ENCODE measurements at places on chromosomes 5 and 9. TPM values are rescaled to one million over a fixed set of nuclear protein-coding genes. Genes with fewer than 3 reads are reported as not detected.

Gene C5orf63
- polyA plus RNA-seq = 19.6 TPM

Gene ADCY2
- polyA plus RNA-seq = 5.2 TPM

Gene CEP120
- 24.9 TPM for polyA plus RNA-seq

Gene OR2S2
- polyA plus RNA-seq = not detected

DNA sequence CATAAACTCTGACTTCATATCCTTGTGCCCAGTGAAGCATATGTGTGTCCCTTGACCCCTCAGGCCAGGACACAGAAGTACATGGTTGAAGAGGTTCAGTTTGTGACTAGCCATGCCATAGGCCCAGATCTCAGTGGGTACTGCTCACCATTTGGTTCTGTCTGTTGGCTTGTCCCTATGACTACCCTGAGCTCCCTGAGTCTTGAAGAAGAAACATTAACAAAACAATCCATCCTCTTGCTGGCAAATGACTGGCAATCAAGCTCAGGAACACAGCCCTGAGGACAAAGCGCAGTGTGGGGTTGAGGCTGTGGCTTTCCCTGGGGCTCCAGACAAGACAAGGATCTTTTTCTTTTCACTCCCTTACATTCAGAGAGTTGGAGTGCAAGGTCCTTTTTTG lies 46.3 kb downstream of the TNFAIP8 start:
- DNase-seq = no peak

DNA sequence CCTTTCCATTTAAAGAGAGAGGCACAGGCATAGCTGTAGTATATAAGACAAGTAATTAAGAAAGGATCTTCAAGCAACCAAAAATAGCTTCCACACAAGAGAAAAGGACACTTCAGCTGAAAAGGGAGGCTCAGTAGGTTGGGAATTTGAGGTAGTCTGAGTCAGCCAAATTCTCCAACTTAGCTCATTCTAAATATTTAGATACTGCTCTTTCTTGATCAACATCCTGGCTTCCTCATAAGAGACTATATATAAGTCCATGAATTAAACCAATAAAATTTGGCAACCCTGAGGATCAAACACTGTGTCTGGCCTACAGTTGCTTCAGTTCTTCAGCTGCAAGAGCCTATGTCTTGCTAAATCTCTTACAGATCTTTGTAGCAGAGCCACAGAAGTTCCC lies 17.8 kb downstream of the HINT1 start:
- DNase-seq = no peak

- no peak for DNase-seq
Measured at GRCh38 chr9:34262971-34263370, 66.1 kb downstream of the KIF24 start.

GRCh38 chr5:8458038-8458383 lies 589.1 kb downstream of the MTRR start:
- DNase-seq = no peak

Gene GABRA1
- polyA plus RNA-seq = not detected

Gene PTGES
- polyA plus RNA-seq = 7.3 TPM

DNA sequence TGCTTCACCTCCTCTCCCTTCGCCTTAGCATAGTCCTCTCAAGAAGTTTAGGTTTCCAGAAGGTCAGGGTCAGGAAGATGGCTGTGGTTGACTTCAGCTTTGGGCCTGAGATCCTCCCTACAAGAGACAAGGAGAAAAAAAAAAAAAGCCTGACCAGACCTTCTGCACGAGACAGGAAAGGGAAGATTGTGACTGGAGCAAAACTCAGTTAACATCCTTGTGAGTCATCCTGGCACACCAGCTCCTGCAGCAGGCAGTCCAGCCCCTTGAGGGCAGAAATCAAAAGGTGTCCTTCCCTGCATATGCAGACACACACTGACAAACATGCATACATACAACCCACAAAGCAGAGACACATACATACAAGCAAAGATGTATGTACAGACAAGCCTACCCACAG lies 18.0 kb upstream of the ENHO start:
- no peak for DNase-seq

Gene SHROOM1
- polyA plus RNA-seq = 16.2 TPM

- DNase-seq = no peak
Measured at GRCh38 chr9:134834217-134834956, 46.2 kb upstream of the FCN2 start.

Gene ABLIM3
- 1.4 TPM for polyA plus RNA-seq

Gene BTNL9
- polyA plus RNA-seq = 5.6 TPM

GRCh38 chr9:77909306-77909705 lies 122.3 kb downstream of the GNAQ start:
- no peak for DNase-seq

- no peak for DNase-seq
Measured at GRCh38 chr9:109512170-109512756, 14.2 kb upstream of the PTPN3 start.

DNA sequence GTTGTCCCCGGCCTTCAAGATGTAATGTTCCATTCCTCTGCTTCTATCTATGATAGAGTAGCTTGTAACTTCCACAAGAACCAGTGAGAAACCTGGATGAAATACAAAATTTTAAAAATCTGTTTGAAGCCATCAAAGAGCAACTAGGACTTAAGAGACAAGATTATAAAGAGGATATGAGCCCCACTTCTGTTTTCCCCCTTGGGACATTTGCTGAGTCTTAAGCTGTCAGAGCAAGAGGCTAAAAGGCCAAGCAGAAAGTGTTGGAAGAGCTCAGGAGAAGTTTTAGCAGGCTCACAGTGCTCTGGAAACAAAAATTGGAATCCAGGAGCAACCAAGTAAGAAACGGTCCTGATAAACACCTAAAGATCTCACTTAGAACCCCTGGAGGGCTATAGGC lies 76.1 kb downstream of the ADRB2 start:
- DNase-seq = no peak

- no peak for DNase-seq
Measured at GRCh38 chr5:175682664-175683063, 24.8 kb downstream of the HRH2 start.

Gene SELENOP
- polyA plus RNA-seq = 421 TPM

Measured in left renal cortex interstitium (tissue), 4 donors.